Activated CD8-positive, alpha-beta memory T cell treated with anti-CD3 and anti-CD28 coated beads, Interleukin-2, amount 10 ng/mL, durations not matched to agents 7 days and 5 days (primary cell): ENCODE measurements at places on chromosomes 13 and 19.

DNA sequence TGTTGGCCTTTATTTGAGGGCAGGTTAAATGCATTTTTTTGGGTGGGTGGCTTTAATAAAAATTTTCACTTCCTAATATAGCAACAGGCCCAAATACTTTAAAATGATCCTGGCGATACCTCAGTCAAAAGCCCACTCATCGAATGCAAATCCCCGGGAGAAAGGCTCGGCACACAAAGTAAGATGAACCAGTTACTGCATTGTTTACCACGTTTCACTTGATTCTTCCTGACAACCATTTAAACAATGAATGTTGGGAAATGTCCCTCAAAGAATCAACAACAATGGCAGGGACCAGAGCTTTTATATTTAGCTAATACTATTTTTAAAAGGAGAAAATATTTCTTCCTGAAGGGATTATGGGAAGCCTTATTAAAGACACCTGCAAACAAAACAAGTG, 187.7 kb downstream of the ABCC4 start:
- H3K27ac ChIP-seq, result no peak overlapping the region
- H3K4me1 ChIP-seq, result no peaks in the 10 kb centered on the region
- no peak overlapping the region for H3K4me3 ChIP-seq
- peaks cover 5% of the 10 kb centered on the region for H3K36me3 ChIP-seq
- no peak for DNase-seq

DNA sequence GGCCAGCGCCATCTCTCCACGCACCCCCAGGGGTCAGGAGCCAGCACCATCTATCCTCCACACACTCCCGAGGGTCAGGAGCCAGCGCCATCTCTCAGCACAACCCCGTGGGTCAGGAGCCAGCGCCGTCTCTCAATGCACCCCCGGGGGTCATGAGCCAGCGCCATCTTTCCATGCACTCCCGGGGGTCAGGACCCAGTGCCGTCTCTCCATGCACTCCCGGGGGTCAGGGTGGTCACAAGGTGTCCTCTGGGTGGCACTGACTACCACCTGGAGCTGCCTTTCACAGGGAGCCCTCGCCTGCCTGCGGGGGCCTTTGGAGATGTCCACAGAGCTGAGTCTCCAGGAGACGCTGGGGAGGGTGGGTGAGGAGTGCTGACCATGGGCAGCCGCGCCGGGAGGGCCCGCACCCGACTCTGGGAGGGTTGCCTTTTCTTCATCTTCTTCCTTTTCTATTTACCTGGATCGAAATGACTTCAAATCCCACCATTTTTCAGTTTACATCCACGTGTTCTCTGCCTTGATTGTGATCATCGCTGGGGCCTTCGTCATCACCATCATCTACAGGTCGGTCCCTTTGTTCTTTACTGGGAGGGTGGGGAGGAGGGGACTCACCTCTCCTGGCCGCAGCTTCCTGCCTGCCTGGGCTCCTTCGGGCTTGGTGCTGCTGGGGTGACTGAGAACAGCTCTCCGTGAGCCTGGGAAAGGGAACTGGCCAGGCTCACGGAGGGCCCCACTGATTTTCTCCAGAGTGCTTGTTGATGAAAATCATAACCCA, 19.1 kb downstream of the TEX29 start:
- no peaks in the 10 kb centered on the region for H3K27me3 ChIP-seq
- peak; percentile 15 for DNase-seq
- H3K27ac ChIP-seq, result no peak overlapping the region
- H3K36me3 ChIP-seq, result no peaks in the 10 kb centered on the region
- H3K4me1 ChIP-seq, result peaks cover 9% of the 10 kb centered on the region

GRCh38 chr19:1483979-1484428, 5.0 kb upstream of the C19orf25 start:
- H3K27me3 ChIP-seq, result no peaks in the 10 kb centered on the region
- no peak overlapping the region for H3K27ac ChIP-seq
- H3K36me3 ChIP-seq, result peaks cover 1% of the 10 kb centered on the region
- H3K4me1 ChIP-seq, result peaks cover 6% of the 10 kb centered on the region

- H3K36me3 ChIP-seq, result peaks cover 50% of the 10 kb centered on the region
- no peaks in the 10 kb centered on the region for H3K27me3 ChIP-seq
- peak overlapping the region; percentile 29 for H3K4me3 ChIP-seq
- no peak overlapping the region for H3K27ac ChIP-seq
- no peak for DNase-seq
These were observed 13.0 kb downstream of the ZBTB7A start for GRCh38 chr19:4053423-4054324.

- H3K4me3 ChIP-seq, result no peak overlapping the region
- DNase-seq, result no peak
- H3K27me3 ChIP-seq, result peaks cover 17% of the 10 kb centered on the region
- no peak overlapping the region for H3K27ac ChIP-seq
These were observed 43.9 kb upstream of the TSC22D1 start for GRCh38 chr13:44620057-44620456.

DNA sequence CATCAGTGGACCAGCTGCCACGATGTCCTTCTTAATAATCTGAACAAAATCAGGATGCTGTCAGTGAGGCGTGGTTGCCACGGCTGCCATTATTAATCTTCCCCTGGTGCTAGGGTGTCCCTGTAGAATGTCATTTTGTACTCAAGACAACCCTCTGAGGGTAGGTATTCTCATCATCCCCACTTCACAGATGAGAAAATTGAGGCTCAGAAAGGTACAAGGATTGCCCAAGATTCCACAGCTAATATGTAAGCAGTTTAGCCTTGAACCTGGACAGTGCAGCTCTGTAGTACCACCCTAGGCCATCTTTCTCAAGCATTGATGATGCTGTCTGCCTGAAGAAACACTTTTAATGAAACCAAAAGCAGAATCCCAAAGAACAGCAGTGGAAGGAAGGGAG, 8.1 kb downstream of the PPP2R1A start:
- no peaks in the 10 kb centered on the region for H3K27me3 ChIP-seq
- peaks cover 4% of the 10 kb centered on the region for H3K4me1 ChIP-seq
- DNase-seq, result no peak
- H3K4me3 ChIP-seq, result no peak overlapping the region

DNA sequence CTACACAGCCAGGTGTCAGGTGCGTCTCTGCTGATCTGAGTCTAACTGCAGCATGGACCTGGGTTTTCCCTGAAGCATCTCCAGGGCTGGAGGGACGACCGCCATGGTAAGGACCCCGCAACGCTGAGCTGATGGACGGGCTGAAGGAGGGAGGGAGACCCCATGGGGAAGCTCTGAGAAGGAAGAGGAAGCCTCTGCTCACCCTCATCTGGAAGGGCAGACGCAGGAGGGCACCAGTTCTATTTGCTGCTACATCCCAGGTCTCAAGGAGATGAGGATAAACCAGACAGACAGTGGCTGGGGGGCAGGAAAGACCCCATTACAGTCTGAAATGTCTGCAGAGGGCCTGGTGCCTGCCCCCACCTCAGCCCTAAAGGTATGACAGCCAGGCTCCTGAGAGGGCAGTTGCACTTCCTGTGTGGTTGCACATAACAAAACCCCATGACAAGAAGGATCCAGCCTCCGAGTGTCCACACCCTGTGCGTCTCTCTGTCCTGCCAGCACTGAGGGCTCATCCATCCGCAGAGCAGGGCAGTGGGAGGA, at the start of gene LILRA2:
TSS of gene LILRA2 (plus strand) at position 461 of the 543 bp plus-strand sequence. CDS start 89 bp downstream, outside the sequence.
- no peaks in the 10 kb centered on the region for H3K36me3 ChIP-seq
- no peak within 1 kb of the TSS for H3K4me3 ChIP-seq
- no peak within 1 kb of the TSS for H3K27ac ChIP-seq
- DNase-seq, result no peak
- H3K4me1 ChIP-seq, result peaks cover 11% of the 10 kb centered on the region

- no peaks in the 10 kb centered on the region for H3K36me3 ChIP-seq
- H3K27me3 ChIP-seq, result peaks cover 24% of the 10 kb centered on the region
- no peak overlapping the region for H3K4me3 ChIP-seq
- H3K4me1 ChIP-seq, result no peaks in the 10 kb centered on the region
- no peak overlapping the region for H3K27ac ChIP-seq
These were observed 3.6 kb downstream of the KLK15 start for GRCh38 chr19:50829801-50830200.

DNA sequence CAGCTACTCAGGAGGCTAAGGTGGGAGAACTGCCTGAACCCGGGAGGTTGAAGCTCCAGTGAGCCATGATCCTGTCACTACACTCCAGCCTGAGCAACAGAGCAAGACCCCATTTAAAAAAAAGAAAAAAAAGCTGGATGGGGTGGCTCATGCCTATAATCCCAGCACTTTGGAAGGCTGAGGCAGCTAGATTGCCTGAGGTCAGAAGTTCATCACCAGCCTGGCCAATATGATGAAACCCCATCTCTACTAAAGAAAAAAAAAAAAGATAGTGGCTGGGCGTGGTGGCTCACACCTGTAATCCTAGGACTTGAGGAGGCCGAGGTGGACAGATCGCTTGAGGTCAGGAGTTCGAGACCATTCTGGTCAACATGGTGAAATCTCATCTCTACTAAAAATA, 15.0 kb downstream of the LTBP4 start:
- H3K27me3 ChIP-seq, result no peaks in the 10 kb centered on the region
- peaks cover 26% of the 10 kb centered on the region for H3K4me1 ChIP-seq
- no peak overlapping the region for H3K4me3 ChIP-seq
- no peak overlapping the region for H3K27ac ChIP-seq

GRCh38 chr13:102962430-102962829, 103.8 kb downstream of the SLC10A2 start:
- no peak overlapping the region for H3K27ac ChIP-seq
- no peak overlapping the region for H3K4me3 ChIP-seq
- H3K36me3 ChIP-seq, result no peaks in the 10 kb centered on the region
- H3K27me3 ChIP-seq, result no peaks in the 10 kb centered on the region
- DNase-seq, result no peak
